Stimulated activated CD8-positive, alpha-beta memory T cell treated with anti-CD3 and anti-CD28 coated beads, Interleukin-2, amount 100 ng/mL, for 48 hours (primary cell): ENCODE measurements at places on chromosomes 2 and 18.

DNA sequence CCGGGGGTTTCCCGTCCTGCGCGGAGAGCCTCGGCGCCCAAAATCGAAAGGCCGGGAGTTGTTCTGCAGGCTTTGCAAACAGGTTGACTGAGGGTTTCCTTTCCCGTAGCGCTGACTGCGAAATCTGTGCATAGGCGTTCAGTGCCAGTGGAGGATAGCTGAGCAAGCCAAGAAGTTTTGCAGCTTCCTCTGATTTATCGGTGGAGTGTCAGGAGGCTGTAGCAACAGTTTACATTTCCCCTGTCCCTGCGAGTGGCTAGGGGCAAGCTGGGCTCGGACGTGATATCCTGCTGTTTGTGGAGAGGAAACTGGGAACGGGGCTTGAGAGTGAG lies 694 bp downstream of the THSD7B start:
- no peak for DNase-seq

DNA sequence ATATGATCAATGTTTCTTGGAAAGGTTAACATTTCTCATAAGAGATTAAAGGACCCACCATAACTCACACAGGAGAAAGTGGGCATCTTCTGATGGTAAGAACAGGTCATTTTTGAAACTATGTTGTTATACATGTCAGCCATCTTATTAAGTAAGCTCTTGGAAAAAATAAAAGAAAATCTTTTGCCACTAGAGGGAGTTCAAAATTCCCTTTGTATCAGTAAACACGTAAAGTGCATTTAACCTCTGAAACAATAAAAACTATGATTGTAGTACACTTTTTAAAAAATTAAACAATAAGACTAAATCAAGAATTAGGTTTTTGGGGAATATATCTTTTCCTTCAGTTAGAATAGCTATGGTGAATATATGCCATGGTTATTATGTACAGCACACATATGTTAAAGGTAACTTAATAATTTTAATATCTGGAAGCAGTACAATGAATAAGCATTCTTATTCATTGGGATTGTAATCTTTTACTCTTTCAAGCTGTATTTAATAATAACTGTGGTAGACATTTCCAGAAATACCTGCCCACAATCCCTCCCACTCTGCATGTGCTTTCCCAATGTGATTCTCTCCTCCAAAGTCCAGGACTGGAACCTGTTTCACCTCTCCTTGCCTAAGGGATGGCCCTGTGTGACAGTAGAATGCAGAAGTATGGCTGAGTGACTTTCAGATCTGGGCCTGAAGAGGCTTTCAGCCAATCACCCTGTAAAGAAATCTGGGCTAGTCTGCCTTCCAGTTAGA lies 64.2 kb downstream of the RBMS1 start:
- no peak for DNase-seq

DNA sequence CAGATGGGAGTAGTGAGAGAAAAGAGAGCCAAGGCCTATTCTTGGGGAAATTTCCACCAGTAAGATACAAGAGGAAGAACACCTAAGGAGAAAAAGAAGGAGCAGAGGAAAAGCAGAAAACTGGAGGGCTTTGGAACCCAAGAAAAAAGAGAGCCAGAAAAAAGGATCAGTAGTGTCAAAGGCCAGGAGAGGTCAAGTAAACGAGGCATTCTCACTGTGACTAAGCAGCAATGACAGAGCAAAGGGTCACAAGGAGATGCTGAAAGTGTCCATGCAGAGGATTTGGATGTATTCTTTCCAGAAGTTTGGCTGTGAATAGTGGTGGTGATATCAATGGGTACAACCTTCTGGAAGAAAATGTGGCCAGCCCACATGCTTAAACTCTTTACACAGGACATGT lies 109.5 kb downstream of the DYNAP start:
- no peak for DNase-seq

DNA sequence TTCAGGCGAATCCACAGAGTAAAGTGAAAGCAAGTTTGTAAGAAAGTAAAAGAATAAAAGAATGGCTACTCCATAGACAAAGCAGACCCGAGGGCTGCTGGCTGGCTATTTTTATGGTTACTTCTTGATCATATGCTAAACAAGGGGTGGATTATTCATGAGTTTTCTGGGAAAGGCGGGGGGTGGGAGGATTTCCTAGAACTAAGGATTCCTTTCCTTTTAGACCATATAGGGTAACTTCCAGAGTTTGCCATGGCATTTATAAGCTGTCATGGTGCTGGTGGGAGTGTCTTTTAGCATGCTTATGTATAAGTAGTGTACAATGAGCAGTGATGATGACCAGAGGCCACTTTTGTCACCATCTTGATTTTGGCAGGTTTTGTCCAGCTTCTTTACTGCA lies 59.8 kb downstream of the SLC4A3 start:
- no peak for DNase-seq

GRCh38 chr18:49853436-49853835 lies 40.1 kb upstream of the ACAA2 start:
- no peak for DNase-seq

GRCh38 chr2:144190908-144191605 lies 328.9 kb downstream of the ZEB2 start:
- DNase-seq: no peak

- DNase-seq: no peak
These were observed 61.2 kb upstream of the POMC start for GRCh38 chr2:25229279-25230197.

DNA sequence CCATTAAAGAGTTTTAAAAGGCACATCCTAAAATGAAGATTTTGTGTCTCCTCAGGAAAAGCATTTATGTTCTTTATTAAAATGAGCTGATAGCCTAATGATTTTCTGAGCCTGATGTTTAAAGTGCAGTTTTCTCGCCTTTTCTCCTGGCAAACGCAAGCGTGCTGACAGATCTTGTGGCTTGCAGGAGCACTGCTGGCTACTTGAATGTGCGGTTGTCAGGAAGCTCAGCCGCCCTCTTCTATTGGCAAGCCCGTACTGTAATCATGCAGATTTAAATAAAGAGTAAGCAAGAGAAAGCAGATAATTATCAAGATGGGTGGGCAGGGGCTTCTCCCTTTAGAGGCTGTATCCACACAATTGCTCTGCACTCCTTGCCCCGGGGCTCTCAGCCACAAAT lies 139.5 kb upstream of the SPHKAP start:
- DNase-seq: no peak

- DNase-seq: no peak
These were observed 16.2 kb upstream of the ESPNL start for GRCh38 chr2:238083919-238084318.

- DNase-seq: no peak
These were observed 295.2 kb upstream of the LRP1B start for GRCh38 chr2:142426064-142426463.

DNA sequence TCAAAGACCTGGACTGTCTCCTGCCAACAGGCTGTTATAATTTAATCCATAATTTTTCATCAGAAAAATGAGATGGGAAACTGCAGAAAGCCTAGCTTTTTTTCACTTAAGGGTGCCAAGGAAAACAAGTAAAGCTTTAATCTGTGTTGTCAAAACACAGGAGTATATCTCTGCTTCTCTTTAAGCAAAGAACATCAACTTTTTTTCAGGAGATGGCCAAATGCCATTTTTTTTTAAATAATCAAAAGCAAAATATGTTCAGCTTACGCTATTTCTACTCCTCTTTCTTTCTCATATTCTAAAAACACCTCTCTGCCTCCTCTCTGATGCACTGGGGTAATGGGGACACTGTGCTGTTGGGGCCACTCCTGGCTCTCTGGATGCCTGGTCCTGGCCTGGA lies 73.1 kb upstream of the NXPH2 start:
- DNase-seq: no peak

DNA sequence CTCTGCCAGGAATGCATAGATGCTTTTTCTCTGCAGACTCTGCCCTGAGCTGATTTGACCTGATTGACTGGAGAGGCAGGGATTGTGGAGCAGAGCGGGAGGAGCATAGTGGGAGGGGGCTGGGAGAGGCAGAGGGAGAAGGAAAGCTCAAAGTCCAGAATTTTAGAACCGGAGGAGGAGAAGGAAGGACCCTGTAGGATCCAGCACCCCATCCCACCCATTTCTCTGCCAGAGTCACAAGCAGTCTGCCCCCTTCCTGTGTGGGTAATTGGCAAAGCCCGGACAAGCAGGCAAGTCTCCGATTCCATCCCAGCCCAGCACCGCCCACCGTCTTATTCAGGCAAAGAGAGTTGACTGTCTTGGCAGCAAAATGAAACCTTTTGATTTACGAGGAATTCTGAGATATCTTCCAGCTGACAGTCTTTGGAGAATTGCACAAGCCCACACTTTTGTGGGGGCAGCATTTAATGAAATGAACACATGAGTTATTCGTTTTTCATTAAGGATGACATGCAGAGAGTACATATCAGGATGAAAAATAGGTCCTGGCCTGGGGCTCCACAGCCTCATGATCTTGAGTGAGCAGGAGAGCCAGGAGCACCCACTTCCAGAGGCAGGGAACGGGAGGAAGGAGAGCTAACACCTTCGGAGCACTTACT lies 103.1 kb downstream of the MCFD2 start:
- DNase-seq: no peak

DNA sequence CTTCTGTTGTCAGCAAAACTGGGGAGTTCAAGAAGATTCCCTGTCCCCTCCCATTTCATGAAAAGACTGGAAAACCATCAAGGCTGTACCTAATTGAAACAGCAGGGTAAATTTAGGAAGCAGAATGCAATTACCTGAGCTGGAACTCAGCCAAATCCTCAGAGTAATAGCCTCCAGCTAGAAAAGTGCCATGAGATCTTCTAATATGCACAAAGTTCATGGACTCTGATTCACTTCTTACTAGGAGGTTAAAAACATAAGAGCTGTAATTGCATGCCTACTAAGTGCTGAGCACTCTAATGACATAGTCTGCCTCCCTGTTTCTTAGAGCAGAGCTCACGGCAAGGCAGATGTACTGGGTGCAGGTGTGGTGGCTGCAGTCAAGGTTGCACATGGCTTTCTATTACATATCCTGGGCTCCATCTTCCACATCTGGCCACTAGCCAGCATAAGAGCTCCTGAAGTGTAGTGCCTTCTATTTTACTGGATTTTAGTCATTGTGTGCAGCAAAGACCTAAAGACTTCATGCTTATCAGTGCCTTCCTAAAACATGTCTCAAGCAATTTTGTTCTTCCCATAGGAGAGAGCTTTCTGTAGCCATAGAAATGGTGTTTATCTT lies 341.7 kb downstream of the PTPRM start:
- no peak for DNase-seq

DNA sequence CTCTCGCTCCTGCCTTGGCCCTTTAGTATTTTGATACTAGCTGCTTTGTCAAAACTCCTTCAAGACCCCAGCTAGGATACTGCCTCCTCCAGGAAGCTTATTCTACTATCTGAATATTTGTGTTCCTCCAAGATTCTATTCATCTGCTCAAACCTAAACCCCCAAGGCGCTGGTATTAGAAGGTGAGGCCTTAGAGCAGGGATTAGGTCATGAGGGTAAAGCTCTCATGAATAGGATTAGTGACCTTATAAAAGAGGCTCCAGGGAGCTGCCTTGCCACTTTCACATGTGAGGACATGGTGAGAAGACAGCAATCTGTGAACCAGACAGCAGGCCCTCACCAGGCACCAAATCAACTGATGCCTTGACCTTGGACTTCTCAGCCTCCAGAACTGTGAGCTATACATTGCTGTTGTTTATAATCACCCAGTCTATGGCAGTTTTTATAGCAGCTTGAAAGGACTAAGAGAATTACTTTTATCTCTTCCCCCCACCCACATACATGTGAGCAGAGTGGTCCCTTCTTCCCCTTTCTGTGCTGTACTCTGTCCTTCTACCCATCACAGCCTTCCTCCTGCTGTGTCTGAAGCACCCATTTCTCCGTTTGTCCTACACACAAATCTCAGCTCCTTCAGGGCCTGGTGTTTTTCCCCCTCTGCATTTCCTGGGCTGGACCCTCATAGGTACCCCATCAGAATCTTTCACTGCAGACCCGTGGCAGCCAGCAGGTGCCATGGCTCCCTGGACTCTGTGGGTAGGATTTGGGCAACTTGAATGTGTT lies 54.5 kb downstream of the HS1BP3 start:
- no peak for DNase-seq

- DNase-seq: no peak
These were observed 157.5 kb upstream of the CAVIN2 start for GRCh38 chr2:192004188-192004963.

DNA sequence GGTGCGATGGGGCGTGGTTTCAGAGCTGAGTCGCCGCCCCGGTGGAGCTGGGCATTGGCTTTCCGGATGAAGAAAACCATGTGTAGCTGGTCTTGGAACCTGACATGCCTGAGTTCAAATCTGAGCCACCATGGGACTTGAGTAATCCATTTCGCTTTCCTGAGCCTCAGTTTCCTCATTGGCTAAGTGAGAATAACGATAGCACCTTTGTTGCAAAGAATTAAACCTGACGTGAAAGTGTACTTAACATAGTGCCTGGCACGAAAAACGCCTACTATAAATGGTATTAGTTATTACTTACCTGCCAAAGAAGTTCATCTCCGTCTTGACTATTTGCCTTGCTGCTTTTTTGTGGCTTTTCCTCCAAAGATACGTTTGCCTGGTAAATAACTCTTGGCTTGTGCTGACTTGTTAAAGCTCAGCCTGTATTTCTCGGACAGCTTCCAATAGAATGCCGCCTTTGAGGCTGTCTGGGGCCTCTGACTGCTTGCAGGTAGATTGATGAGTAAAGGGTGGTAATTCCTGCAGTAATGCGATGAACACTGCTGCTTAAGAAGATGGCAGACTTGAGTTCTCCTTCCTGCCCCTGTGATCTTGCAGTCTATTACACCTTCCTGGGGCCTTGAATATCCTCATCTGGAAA lies 1.3 kb downstream of the CDCA7 start:
- DNase-seq: no peak

DNA sequence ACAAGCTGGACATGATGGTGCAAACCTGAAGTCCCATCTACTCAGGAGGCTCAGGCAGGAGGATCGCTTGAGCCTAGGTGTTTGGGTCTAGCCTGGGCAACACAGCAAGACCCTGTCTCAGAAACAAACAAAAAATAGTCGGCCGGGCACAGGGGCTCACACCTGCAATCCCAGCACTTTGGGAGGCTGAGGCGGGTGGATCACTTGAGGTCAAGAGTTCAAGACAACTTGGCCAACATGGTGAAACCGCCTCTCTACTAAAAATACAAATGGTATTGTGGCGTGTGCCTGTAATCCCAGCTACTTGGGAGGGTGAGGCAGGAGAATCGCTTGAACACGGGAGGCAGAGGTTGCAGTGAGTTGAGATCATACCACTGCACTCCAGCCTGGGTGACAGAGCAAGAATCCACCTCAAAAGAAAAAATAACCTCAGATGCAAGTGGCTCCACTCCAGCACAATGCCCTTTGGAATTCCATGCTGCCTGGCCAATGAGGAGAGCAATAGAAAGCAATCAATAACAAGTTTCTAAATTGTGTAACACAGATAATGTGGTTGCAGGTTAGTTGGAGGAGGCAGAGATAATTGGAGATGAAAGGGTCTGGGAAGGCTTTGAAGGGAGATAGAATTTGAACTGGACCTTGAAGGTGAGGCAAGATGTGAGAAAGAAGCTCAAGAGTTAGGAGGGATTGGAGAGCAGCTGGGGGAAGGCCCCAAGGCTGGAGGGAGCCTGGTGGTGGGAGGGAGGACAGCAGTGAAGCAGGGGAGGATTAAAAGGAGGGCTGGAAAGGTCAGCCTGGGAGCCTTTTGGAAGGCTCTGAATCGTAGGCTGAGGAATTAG lies 6.0 kb downstream of the TTC31 start:
- DNase-seq: no peak

- no peak for DNase-seq
These were observed 43.3 kb downstream of the EIF5B start for GRCh38 chr2:99380376-99381010.

GRCh38 chr2:186721956-186722355 lies 28.1 kb downstream of the FAM171B start:
- DNase-seq: no peak
